ENCODE measurements at places on chromosomes 2 and 18.

GRCh38 chr2:217790681-217791392 lies 212.0 kb downstream of the TNS1 start:
- no peak for DNase-seq

GRCh38 chr2:7024261-7024660 lies 107.0 kb downstream of the RNF144A start:
- no peak for DNase-seq

DNA sequence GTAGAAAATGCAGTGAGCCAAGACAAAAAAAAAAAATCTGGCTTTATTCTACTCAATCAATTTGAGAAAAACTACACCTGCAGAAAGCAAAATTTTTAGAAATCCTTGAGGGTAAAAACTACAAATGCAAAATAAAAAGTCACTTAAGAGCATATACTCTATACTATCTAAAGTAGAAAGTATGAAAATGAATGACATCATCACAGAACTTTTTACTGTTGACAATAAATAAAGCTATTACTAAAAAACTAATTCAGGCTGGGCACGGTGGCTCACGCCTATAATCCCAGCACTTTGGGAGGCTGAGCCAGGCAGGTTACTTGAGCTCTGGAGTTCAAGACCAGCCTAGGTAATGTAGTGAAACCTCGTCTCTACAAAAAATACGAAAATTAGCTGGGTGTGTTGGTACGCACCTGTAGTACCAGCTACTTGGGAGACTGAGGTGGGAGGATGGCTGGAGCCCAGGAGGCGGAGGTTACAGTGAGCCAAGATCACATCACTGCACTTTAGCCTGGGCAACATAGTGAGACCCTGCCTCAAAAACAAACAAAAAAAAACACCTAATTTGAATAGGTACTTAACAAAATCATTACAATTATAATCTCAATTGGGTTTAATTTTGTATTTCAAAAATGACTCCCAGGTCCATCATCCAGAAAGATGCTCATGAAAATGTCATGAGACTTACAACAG lies 7.6 kb downstream of the NFU1 start:
- DNase-seq = no peak

DNA sequence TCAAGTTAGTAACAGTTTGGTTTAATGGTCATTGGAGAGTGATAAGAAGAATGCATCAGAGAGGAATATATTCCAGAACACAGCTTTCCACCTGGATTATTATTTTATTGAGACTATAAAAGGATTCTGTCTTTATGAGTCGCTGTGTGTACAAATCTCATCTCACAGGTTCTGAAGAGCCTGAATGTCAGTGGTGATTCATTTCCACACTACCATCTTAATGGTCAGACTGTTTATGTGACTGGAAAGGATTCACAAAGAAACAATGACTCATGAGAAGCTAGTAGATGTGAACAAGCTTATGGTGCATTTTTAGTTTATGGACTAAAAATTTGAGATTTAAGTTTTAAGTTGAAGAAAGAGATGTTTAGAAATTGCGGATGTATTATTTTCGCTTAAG lies 685.4 kb upstream of the NRXN1 start:
- DNase-seq = peak; percentile 67

GRCh38 chr2:219125886-219126270 lies 34.7 kb downstream of the NHEJ1 start:
- DNase-seq = no peak

- peak; percentile 13 for DNase-seq
Measured at GRCh38 chr18:7830468-7830867, 263.4 kb downstream of the PTPRM start.

DNA sequence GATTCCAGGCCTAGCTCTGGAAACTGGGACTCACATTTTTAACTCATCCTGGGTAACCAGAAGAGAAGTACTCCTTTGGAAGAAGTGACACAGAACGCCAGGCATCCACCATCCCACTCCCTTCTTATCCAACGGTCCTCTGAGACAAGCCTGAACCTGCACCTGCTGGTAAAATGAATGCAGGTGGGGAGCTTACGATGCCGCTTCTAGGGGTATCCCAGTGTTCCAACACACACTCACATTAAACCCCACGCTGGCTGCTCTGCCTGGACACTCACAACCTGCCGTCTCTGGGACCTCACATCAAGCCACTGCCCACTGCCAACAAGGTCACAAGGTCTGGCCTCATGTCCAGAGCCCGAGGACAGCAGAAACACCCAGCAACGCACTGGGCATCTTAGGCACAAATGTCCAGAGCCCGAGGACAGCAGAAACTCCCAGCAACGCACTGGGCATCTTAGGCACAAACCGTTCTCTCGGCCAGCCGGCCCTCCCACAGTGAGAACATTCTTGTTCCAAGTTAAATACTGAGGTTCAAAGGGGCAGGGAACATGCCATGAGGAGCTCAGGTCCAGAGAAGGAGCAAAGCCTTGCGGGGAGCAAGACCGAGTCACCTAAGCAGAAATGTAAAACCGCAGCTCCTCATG lies 9.9 kb downstream of the SLC66A2 start:
- DNase-seq = no peak

DNA sequence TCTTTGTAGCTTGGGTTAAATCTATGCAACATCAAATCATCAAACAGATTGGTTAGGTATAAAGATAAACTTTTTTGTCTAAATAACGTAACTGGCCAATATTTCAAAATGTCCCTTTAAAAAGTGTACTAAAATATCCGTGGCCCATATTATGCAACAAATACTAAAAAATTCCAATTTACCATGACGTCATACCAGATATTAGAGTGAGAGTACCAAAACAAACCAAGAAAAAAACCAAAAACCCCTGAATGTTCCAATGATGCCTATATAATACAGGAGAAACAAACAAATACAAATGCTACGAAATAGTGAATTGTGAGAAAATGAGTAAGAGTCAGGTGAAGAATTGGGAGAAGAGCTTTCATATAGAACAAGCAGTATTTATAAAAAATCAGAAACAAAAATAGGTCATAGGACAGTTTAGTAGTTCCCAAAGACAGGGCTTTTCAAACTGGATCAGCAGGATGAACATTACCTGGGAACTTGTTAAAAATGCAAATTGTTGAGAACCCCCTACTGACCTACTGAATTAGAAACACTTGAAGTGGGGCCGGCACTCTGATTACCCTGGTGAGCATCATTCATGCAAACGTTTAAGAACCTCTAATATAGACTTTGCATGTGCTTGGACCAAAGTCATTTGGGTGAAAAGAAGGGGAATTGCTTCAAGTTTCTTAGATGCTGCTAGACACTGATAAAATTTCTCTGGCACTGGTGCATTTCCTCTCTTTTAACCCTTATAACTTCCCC lies 753.7 kb downstream of the DSC3 start:
- DNase-seq = no peak

- DNase-seq = no peak
Measured at GRCh38 chr18:61643884-61644647, 248.7 kb downstream of the RNF152 start.

DNA sequence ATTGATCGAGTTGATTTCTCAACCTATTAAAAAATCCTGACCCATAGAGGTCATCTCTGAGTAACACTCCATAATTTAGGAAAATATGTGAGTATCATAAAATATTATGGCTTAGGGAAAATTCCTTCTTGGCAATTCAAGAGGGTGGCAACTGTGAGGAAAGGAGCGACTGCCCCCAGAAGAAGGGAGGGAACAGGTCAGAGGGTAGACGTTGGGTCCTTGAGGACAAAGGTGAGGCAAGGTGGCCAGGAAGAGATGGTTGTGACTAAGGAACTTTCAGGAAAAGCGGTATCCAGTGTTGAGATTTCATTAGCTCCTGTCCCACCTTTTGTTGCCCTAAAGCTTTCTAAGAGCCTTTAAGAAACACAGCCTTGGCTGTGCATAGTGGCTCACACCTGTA lies 10.5 kb upstream of the AGAP1 start:
- no peak for DNase-seq

DNA sequence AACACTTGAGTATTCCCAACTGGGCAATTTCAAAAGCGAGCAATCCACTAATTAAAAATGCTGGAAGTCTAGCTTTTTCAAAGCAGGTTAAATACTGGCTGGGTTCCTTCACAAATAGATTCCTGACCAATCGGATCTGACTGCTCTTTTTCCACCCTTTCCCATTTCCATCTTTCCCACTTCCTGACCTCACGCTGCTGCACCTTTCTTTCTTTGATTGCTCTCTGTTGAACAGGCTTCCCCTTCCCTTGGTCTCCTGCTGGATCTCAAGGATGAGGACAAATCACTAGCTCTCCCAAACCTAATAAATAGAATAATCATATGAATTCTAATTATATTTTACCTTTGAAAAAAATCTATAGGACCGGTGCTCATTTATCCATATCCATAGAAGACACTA lies 121.2 kb downstream of the TCF4 start:
- no peak for DNase-seq

Measured in Caki2 (cell line).